ENCODE measurements at places on chromosomes 12 and 14.

- no peak for DNase-seq
Observed at GRCh38 chr14:77061630-77062257, 33.2 kb upstream of the IRF2BPL start.

- DNase-seq, result no peak
Observed at GRCh38 chr12:106089935-106090334, 48.8 kb downstream of the NUAK1 start.

GRCh38 chr12:19428246-19428645, 11.0 kb upstream of the AEBP2 start:
- no peak for DNase-seq

- DNase-seq, result no peak
Observed at GRCh38 chr14:38646391-38646790, 390.5 kb upstream of the CLEC14A start.

- no peak for DNase-seq
Observed at GRCh38 chr12:43840338-43840737, 4.5 kb downstream of the TMEM117 start.

GRCh38 chr12:84361651-84362551, 550.7 kb downstream of the SLC6A15 start:
- no peak for DNase-seq

DNA sequence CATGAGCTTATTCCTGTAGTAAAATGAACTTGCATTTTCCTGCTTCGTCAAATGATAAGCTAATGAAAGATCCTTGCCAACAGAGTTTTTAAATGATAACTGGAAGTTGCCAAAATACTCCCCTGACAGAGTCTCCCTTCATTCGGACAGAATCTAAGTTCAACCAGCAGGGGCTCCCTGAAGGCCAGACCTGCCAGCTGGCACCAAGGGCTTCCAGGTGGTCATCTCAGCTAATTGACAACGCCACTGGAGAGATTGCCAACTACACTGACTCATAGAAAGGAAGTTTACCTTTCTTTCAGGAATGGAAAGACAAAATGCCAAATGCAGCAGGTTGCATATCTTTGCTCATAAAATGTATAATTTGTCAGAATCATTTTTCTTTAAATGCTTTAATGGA, 462.8 kb downstream of the GXYLT1 start:
- DNase-seq, result no peak

DNA sequence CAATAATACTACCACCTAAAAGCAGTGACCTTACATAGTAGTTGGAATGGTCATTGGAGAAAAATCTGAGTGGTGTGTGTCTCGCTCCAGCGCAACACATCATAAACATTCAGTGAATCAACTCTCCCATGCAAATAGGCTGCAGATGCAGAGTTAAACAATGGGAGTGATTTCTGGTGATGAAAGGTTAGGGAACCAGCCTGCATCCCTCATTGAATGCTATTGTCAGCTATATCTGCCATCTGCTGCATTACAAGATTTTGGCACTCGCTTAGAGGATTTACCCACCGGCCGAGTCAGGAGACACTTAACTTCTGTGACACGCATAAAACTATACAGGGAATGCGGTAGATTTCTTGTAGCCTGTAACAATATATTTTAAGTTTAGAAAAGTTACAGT, 900.9 kb downstream of the FLRT2 start:
- DNase-seq, result no peak

DNA sequence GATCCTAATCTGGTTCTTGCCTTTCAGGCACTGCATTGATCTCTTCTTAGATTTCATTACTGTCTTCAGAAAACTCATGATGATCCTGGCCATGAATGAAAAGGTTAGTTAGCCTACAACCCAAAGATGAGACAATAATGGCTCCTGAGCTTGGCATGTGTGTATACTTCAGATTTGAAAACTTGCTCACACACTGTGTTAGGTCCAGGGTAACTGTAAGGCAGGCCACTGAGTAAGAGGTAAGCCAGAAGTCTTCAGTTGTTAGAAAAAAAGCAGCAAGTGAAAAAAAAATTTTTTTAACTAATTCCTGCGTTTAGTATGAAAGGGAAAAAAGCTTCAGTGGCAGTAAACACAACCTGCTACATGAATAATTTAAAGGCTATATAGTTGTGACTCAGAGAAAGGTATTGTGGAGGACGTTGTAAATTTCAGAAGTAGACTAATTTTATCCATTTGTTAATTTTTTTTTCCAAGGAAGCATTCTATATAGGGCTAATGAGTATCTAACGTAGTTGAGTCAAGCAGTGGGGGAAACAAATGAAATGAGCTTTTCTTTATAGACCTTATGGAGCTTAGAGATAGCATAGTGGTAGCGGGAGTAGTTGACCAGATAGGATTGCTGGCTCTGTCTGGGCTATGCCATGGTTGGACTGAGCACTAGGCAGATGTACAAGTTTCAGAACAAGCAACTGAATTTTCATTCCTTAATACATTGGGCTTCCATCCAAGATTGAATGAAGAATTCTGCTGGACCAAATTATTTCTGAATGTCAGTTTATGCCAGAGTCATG, 20.5 kb downstream of the TMBIM6 start:
- no peak for DNase-seq

GRCh38 chr14:69044965-69045555, 66.0 kb upstream of the ACTN1 start:
- no peak for DNase-seq

DNA sequence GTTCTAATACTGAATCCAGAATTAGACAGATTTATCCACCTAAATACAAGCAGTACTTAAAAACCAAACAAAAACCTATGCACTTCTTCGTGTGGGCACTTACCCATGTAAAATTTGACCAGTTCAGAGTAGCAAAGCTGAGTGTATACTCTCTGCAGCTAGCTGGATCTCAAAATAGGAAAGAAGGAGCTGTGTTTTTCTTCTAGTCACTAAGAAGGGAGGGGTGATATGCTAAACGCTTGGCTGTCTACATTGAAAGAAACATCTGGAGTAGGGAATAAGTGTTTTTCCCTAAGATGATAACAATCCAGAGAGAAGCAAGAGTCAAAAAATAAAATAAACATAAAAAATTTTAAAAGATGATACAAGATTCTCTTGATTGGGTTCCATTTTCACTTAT, 20.0 kb downstream of the RBMS2 start:
- DNase-seq, result no peak

- DNase-seq, result no peak
Observed at GRCh38 chr12:53603196-53603595, 23.0 kb downstream of the ATF7 start.

- no peak for DNase-seq
Observed at GRCh38 chr14:92646952-92647796, 101.3 kb downstream of the LGMN start.

- DNase-seq, result no peak
Observed at GRCh38 chr14:88835661-88836060, 11.2 kb downstream of the TTC8 start.

GRCh38 chr14:64478634-64479250, 13.4 kb downstream of the AKAP5 start:
- no peak for DNase-seq

DNA sequence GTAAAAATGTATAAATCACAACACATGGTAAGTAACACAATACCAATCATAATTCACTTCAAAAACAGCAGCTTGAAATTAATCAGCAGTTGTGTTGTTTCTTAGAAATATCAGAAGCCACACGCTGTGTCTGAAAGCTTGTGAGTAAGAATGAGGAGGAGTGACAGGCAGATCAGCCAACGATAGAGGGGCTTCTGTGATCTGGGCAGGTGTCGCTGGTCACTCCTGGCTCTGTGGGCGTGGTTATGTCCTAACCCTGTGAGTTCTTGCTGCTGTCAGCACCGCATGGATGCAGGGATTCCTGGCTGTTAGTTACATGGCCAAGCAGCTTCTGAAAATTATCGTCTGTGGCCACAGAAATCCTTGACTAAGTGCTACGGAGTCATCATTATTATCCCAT, 123.4 kb downstream of the SLC25A47 start:
- no peak for DNase-seq

- DNase-seq, result no peak
Observed at GRCh38 chr12:25052196-25052913, 103.5 kb upstream of the BCAT1 start.

DNA sequence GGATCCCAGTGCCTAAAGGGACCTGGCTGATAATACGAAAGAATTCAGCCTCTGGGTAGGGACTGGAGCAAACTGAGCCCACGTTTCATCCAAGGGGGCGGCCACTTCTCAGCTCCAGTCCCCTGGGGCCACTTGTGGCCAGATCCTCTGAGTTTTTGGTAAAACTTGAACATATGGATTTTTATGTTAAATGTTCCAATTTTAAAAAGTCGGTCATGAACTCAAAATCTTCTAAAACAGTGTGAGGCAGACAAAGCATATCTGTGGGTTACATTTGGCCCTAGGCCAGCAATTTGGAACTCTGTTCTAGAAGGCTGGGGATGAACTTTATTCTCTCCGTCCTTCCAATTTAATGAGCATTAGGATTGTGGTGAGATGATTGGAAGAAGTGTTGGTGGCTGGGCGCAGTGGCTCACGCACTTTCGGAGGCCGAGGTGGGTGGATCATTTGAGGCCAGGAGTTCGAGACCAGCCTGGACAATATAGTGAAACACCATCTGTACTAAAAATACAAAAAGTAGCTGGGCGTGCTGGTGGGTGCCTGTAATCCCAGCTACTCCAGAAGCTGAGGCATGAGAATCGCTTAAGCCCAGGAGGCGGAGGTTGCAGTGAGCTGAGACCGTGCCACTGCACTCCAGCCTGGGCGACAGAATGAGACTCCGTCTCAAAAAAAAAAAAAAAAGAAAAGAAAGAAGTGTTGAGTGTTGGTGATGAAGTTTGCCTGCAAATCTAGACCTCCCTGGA, 3.0 kb upstream of the PPP1CC start:
- no peak for DNase-seq

- no peak for DNase-seq
Observed at GRCh38 chr14:80017795-80018194, 193.5 kb downstream of the DIO2 start.

GRCh38 chr12:79414252-79414651, 276.5 kb downstream of the PAWR start:
- DNase-seq, result no peak

DNA sequence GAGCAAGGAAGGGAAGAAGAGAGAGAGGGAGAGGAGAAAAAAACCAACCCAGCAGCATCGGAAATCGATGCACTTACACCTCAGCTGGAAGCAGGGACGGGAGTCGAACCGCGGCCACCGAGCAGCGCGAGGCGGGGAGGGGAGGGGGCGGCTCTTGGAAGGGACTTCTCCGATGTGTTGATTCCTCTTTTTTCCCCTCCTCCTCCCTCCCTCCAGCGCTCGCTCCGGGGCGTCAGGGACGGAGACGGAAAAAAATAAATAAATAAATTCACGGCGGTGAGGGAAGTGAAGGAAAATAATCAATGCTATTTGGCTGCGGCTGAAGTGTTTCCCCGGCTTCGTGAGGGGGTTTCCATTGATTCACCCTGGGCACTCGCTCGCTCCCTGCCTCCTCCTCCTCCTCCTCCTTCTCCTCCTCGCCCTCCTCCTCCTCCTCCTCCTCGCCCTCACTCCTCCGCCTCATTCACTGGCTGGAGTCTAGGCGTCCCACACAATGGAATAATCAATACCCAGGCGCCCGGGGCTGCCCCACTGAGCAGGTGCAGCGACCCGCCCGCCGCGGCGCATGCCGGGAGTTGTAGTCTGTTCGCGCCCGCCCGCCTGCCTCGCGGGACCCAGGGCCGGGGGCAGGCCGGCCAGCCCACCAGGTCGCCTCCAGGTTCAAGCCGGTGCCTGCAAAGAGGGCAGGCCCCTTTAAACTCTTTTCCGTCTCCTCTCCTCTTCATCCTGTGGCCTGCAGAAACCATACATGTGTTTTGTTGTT, at the start of gene ZFHX2:
ZFHX2 (minus strand) TSS at position 500 of the 763 bp plus-strand sequence. CDS start 16,440 bp downstream, outside the sequence.
- DNase-seq, result peak; percentile 85

DNA sequence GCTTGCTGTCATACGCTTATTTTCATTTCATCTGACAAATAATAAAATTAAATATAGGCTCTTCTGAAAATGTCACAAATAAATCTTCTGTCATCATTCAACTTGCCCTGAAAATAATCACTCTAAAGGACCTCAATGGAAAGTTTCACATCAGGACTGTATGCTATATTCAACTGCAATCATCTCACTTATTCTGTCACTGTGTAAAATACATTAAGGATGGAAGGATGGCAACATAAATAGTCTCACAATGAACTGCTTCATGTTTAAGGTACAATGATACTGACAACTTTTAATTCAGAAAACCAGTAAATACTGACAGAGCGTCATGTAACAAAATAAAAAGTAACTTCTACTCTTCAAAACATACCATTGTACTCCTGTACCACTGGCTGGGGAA, 82.1 kb downstream of the CEP83 start:
- DNase-seq, result no peak

DNA sequence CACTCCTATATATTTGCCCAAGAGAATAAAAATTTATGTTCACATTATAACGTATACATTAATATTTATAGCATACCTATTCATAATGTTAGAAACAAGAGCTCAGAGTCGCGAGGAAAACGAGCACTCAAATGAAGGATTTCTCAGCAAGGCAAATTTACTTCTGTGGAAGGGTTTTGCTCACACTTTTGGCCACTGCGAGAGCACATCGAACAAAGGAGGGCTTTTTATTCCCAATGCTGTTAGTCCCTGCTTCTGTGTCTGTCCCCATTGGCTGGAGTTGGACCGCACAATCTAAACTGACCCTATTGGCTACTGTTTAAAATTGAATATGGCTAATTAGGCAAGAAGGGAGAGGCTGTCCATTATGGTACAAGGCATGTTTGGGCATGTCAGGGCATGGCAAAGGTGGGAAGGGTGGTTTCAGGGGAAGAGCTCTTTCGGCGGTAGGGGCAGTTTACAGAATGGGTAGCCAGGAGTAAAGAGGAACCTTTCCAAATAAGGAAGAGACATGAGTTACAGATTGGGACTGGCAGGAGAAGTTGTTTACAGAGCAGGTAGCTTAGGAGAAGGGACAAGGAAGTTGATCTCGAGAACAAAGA, 702.9 kb downstream of the TRHDE start:
- DNase-seq, result no peak

DNA sequence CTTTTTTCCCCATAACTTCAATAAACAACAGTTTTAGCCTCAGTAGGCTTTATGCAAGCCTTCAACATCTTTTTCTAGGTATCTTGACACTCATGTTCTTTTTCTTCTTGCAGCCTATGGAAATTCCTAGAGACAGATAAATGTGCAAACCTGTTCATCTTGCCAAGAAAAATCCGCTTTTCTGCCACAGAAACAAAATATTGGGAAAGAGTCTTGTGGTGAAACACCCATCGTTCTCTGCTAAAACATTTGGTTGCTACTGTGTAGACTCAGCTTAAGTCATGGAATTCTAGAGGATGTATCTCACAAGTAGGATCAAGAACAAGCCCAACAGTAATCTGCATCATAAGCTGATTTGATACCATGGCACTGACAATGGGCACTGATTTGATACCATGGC, 295.9 kb downstream of the ZFP36L1 start:
- DNase-seq, result no peak

- no peak for DNase-seq
Observed at GRCh38 chr12:11749943-11750690, 100.6 kb downstream of the ETV6 start.

- DNase-seq, result no peak
Observed at GRCh38 chr12:7609495-7609894, 56.2 kb downstream of the APOBEC1 start.

- DNase-seq, result peak; percentile 38
Observed at GRCh38 chr14:53929871-53930715, 26.5 kb downstream of the BMP4 start.

GRCh38 chr12:131046813-131047788, 93.4 kb downstream of the ADGRD1 start:
- no peak for DNase-seq

GRCh38 chr12:24560831-24561271, 388.1 kb downstream of the BCAT1 start:
- DNase-seq, result no peak

GRCh38 chr12:75692876-75693275, 181.5 kb upstream of the KRR1 start:
- no peak for DNase-seq

Data from NCI-H1930 (cell line).